ENCODE measurements at places on chromosomes 7 and 10. TPM values are rescaled to one million over a fixed set of nuclear protein-coding genes. Genes with fewer than 3 reads are reported as not detected.

SMIM30 gene
- total RNA-seq, result 28.0 TPM

FAM25A gene
- not detected for total RNA-seq

METTL27 gene
- 10.2 TPM for total RNA-seq

SRI gene
- 121 TPM for total RNA-seq

TAS2R4 gene
- total RNA-seq, result 0.11 TPM
